ENCODE measurements at places on chromosomes 3 and 15.

DNA sequence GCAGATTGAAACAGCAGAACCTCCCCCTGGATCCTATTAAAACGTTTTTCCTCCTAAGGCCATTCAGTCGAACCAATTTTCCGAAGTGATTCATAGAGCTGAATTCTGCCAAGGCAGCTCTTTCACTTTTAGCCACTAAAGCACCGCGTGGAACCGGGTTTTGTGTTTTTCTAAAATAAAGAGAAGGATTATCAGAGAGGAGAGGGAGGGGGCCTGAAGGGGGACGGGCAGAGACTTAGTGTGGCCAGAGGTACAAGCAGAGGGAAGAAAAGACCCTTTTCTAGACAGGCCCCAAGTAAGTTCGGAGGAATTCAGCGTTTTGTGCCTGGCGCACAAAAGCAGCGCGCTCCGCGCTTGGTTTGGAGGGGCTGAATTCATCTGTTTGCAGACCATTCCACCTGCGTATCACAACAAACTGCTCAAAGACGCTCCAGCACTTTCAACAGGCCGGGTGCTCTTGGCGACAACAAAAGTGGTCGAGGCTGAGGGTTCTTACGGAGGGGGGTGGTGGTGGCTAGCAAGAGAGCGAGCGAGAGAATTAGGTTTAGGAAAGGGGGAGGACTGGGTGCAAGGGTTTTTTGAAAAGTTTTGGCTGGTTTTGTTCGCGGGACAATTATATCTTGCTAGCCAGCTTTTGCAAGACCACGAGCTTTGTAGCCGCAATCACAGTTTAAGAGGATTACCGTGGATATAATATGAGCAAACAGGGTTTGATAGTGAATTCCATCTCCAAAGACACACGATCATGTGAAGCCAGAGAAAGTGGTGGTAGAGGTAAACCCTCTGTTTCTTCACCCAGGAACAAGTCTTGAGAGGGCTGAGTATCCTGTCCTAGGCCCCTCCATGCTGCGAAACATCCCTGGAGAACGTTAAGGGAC, 1.2 kb upstream of the FEZF2 start:
- no peak for DNase-seq

GRCh38 chr3:72308641-72309040, 523.7 kb upstream of the PROK2 start:
- no peak for DNase-seq

DNA sequence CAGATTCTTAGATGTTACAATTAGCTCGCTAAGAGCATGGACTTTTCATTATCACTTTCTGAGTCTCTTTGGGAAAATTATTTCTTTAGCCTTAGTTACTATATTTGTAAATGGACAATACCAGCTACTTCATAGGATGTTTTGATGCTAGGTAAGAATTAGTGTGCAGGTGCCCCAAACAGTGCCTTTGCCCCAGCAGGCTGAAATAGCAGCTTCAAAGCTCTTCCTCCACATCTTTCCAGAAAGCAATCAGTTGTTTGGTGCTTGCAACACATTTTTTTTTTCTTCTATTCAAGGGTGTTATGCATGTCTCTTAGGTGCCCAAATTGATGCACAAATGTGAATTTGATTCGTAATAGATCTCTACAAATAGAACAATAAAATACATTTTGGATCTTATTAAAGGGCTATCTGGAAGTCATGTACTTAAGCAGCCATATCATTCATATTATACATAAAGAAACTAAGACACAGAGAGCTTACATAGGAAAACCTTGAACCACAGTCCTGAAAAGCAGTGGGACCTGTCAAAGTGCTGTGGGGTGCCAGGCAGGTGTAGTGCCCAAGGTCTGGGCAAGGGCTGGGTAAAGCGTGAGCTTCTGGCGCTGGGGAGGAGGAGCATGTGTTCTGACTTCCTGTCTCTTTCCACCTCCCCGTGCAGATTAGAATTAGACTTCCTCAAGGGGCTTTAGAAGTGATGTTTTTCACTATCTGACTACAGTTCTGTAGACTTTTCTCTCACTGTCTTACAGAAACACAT, 62.9 kb downstream of the FNDC3B start:
- no peak for DNase-seq

DNA sequence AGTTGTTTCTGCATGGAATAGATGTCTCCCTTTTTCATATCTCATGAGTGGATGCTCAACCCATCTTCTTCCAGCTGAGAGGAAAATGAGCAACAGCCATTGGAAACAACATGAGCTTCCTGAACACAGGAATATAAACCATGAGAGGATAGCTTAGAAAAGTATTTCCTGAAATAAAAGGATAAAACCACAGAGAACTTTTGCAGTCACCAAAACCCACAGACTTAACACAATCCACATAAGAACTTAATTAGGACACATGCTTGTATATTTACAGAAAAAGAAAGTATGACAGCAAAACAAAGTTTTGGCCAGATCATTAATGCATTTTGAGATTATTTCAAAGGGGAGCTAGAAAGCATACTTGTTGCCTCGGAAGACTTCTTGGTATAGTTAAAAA, 180.5 kb upstream of the RASGRP1 start:
- DNase-seq = no peak

DNA sequence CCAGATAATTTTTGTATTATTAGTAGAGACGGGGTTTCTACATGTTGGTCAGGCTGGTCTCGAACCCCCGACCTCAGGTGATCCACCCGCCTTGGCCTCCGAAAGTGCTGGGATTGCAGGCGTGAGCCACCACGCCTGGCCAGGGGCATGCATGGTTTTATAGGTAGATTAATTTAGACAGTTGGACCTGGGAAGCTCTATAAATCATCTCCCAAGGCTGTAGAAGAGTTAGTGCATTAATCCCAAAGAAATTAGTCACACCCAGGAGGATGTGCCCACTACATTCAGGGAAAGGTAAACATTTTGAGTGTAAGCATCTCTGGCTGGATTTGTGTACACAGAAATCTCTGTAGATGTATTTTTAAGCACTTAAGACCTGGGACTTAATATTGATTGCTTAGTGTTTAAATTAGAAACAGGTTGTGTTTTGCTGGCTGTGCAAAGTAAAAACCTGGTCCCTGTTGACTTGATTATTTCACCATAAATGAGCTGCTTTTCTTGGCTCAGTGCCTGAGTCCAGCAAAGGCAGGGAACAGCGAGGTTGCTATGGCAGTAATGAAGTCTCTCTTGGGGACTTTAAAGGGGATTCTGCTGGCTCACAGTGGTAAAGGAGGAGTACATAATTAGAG, 19.2 kb downstream of the EXOSC7 start:
- no peak for DNase-seq

GRCh38 chr3:29332195-29332637, 51.3 kb downstream of the RBMS3 start:
- DNase-seq = no peak

GRCh38 chr3:191397771-191398170, 63.2 kb upstream of the PYDC2 start:
- DNase-seq = no peak

DNA sequence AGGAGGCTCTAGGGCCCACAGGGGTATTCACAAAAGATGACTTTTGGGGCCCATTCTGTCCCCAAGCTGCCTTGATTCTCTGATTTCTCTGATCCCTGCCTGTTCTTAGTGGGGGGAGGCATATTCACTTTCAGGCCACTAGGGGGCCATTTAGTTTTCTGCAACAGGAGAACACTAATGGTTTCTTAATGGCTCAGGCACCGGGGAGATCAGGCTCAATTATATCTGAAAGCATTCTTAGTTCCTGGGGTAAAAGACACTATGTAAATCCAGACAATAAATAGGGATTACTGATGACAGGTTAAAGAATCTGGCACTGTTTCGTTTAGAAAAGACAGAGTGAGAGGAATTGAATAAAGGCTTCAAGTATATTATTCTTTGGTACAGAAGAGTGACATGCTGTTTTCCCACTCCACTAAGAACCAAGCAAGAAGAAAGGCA, 2.5 kb upstream of the INAFM2 start:
- no peak for DNase-seq

DNA sequence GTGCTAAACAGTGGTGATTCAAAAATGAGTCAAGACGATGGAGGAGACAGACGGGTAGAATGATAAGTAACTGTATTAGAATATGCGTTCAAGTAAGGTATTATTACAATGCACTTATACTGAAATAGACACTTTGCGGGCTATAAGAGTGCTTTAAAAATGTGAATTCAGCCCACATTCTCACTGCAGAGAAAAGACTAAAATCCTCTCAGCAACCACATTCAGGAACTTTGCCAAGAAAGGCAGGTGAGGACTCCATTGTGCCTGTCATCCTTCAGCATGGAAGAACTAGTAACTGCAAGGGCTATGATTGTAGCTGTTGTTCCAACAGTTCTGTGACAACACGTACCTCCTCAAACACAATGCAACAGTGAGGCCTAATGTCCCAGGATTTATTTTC, 272.0 kb downstream of the RORA start:
- DNase-seq = no peak

DNA sequence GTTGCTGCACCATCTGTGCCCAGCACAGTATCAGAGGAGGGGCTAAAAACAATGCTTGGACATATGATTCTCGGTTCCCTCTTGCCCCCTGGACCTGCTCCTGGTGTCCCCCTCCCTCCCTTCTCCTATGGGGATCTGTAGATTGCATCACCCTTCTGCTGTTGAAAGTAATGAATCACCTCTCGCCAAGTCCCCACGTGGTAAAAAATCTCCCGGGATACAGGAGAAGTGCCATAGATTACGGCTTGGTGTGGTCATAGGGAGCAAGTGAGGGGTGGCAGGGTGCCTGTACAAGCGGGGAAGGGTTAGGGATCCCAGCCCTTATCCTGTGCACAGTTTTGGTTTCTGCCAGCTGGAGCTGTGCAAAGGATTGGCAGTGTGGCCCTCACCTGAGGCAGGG, 37.7 kb downstream of the AMOTL2 start:
- DNase-seq = no peak

DNA sequence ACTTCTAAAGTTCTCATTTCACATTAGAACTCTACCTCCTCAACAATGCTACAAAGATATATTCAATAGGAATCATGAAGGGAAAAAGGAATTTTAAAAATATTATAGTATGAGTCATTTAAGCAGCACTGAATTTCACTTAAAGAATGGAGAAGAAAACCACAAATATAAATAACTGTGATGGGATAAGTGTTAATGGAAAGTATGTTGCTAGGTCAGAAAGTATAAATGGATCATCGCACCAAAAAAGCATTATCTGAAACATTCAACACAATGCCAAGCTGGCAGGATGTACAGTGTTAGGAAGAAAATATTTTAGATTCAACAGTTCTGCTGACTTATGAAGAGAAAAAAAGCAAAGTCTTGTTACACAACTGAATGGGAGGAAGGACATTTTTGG, 101.4 kb downstream of the TFG start:
- no peak for DNase-seq

- DNase-seq = no peak
Measured at GRCh38 chr3:157180262-157180661, 20.3 kb upstream of the CCNL1 start.

DNA sequence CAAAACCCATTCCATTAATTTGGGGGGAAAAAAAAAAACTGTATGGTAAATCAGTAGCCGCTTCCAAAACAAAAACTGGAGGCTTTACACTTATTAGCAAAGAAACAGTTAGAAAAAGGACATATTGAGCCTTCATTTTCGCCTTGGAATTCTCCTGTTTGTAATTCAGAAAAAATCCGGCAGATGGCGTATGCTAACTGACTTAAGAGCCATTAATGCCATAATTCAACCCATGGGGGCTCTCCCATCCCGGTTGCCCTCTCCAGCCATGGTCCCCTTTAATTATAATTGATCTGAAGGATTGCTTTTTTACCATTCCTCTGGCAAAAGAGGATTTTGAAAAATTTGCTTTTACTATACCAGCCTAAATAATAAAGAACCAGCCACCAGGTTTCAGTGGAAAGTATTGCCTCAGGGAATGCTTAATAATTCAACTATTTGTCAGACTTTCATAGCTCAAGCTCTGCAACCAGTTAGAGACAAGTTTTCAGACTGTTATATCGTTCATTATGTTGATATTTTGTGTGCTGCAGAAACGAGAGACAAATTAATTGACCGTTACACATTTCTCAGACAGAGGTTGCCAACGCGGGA, 9.4 kb upstream of the RPL24 start:
- DNase-seq = no peak

- no peak for DNase-seq
Measured at GRCh38 chr3:151439652-151440125, 21.2 kb downstream of the IGSF10 start.
